Ascending aorta (tissue), 2 donors: ENCODE measurements at places on chromosomes 2 and 18. TPM values are rescaled to one million over a fixed set of nuclear protein-coding genes. Genes with fewer than 3 reads are reported as not detected.

- no peaks in the 10 kb centered on the region for H3K27me3 ChIP-seq
- no peaks in the 10 kb centered on the region for H3K4me1 ChIP-seq
- no peak overlapping the region for H3K4me3 ChIP-seq
- H3K36me3 ChIP-seq = no peaks in the 10 kb centered on the region
These were observed 802.1 kb upstream of the FAM98A start for GRCh38 chr2:34401186-34401585.

GRCh38 chr2:146734821-146735190, 1110.0 kb upstream of the ACVR2A start:
- no peak overlapping the region for H3K27ac ChIP-seq
- H3K27me3 ChIP-seq = no peaks in the 10 kb centered on the region
- no peak for DNase-seq
- no peaks in the 10 kb centered on the region for H3K4me1 ChIP-seq
- no peak overlapping the region for H3K4me3 ChIP-seq
- H3K36me3 ChIP-seq = no peaks in the 10 kb centered on the region

- H3K4me3 ChIP-seq = no peak overlapping the region
- H3K36me3 ChIP-seq = no peaks in the 10 kb centered on the region
- no peaks in the 10 kb centered on the region for H3K4me1 ChIP-seq
- H3K27me3 ChIP-seq = no peaks in the 10 kb centered on the region
- H3K27ac ChIP-seq = no peak overlapping the region
These were observed 335.4 kb upstream of the VWC2L start for GRCh38 chr2:214075456-214075855.

GRCh38 chr2:195411219-195411687, 245.8 kb upstream of the SLC39A10 start:
- no peak overlapping the region for H3K4me3 ChIP-seq
- no peak overlapping the region for H3K27ac ChIP-seq
- no peaks in the 10 kb centered on the region for H3K27me3 ChIP-seq
- no peaks in the 10 kb centered on the region for H3K36me3 ChIP-seq
- H3K4me1 ChIP-seq = no peaks in the 10 kb centered on the region

Gene MAP3K19
- not detected for total RNA-seq

Gene RGPD3
- 0.75 TPM for total RNA-seq

Gene RNF149
- total RNA-seq = 39.9 TPM
